Right ventricle myocardium superior (tissue), 1 donor: ENCODE measurements at places on chromosomes 11 and 22.

- DNase-seq = no peak
These were observed 209.5 kb upstream of the E2F8 start for GRCh38 chr11:19450282-19450681.

DNA sequence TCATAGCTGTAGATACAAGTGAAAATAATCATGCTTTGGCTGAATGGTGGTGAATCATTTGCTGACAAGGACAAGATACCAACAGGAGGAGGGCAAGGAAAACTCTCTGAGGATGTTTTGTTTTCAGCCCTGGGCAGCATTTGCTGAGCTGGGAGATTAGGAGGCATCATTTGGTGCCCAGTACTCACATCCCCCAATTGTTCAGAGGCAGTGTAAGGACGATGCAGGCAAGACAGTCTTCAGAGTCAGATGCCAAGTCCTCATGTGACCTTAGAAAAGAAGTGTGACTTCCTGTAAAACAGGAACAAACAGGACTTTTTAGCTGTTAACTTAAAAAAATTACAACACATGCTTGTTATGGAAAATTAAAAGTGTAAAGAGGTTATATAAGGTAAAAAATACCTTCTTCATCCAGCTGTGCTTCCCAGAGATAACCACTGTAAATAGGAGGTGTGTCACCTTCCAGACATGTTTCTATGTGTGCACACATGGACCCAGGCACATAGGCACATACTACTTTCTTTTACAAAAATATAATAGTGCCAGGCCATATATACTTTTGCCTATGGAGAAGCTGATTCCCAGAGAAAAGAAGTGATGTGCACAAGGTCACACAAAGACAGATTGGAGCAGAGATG lies 18.0 kb downstream of the CNTF start:
- DNase-seq = no peak

DNA sequence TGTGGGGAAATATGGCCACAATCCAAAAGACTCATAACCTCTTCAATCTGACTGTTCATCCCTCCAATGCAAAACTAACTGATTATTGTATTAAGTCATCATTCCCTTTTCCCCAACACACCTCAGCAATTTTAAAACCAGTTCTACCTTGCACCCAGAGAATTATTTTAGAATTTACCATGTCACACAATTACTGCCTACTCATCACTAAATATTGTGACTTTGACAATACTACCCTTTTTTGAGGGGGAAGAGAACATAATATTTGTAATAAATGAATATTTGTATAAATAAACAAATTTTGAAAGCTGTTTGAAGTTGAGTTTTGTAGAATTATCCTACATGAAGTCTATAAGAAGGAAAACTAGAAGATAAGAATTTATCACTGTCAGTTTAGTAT lies 28.2 kb upstream of the CALCB start:
- DNase-seq = no peak

DNA sequence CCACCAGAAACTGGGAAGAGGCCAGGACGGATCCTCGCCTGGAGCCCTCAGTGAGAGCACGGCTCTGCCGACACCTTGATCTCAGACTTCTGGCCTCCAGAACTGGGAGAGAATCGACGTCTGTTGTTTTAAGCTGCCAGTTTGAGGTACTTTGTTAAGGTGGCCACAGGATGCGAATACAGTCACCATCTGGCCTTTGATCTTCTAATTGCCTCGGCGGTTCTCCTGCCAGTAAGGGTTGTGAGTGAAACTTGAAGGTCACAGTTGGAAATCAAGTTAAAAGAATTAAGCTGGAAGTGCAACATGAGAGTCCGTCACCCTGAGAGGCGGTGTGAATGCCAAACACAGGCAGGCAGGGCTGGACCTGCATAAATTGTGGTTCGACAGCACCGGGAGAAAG lies 27.9 kb downstream of the PARVB start:
- peak; percentile 39 for DNase-seq

DNA sequence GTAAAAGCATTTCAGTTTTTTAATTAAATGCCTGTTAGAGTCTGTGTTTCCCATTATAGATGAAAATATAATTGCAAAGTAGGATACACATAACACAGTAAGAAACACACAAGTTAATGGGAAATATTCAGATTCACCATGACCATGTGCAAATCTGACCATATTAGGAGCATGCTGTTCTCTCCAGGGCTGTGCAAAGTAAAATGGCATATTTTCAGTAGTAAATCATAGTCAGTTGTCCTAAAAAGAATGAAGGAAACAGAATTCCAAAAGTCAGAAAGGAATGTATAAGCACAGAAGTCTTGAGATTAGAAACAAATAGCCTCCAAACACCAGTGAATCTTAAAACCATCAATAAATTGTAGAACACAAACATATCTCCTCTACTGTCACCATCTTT lies 44.4 kb downstream of the CNTN5 start:
- DNase-seq = no peak

- no peak for DNase-seq
These were observed 56.2 kb downstream of the MICAL3 start for GRCh38 chr22:17968126-17968525.

GRCh38 chr11:47917599-47918369 lies 62.6 kb upstream of the PTPRJ start:
- peak; percentile 86 for DNase-seq

- DNase-seq = no peak
These were observed 7.9 kb downstream of the PNPLA5 start for GRCh38 chr22:43883719-43884415.

GRCh38 chr22:40605761-40606160 lies 30.8 kb downstream of the MRTFA start:
- DNase-seq = no peak

GRCh38 chr11:75655605-75656004 lies 13.2 kb downstream of the MAP6 start:
- DNase-seq = no peak

DNA sequence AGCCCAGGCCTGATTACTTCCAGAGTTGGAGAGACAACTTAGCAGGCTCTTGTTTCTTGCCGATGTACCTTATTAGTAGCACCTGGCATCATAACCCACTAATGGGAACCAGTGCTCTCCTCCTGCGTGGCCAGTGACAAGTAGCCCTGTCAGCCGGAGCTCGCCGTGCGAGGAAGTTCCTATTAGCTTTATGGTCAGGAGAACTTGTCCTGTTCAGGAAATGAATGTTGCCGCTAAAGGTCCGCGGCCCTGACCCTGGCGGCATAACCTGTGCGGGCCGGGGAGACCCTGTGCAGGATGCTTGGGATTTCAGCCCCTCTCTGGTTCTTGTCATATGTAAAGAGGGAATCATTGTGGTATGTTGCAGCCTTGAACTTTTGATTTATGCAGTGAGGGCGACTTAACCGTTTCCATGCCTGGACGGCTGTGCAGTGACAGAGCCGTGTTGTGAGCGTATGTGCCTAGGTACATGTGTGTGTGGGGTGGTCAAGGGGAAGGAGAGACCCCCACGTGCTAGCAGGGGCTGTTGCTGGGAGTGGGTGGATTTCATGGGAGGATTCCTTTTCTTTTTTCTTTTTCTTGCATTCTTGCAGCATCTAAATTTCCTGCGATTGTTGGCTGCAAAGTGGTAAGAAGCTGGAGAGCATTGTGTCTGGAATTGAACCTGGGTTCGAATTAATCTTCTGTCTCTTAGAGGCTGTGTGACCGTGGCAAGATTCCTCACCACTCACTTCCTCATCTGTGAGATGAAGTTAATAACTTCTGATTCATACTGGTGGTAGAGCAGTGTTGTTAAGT lies 15.2 kb downstream of the ZBTB16 start:
- DNase-seq = peak; percentile 60

GRCh38 chr11:35045236-35045820 lies 93.6 kb upstream of the CD44 start:
- no peak for DNase-seq

GRCh38 chr22:20885557-20886323 lies 26.9 kb downstream of the SNAP29 start:
- peak; percentile 85 for DNase-seq

- no peak for DNase-seq
These were observed 131.2 kb downstream of the OSBP2 start for GRCh38 chr22:30825711-30826505.

DNA sequence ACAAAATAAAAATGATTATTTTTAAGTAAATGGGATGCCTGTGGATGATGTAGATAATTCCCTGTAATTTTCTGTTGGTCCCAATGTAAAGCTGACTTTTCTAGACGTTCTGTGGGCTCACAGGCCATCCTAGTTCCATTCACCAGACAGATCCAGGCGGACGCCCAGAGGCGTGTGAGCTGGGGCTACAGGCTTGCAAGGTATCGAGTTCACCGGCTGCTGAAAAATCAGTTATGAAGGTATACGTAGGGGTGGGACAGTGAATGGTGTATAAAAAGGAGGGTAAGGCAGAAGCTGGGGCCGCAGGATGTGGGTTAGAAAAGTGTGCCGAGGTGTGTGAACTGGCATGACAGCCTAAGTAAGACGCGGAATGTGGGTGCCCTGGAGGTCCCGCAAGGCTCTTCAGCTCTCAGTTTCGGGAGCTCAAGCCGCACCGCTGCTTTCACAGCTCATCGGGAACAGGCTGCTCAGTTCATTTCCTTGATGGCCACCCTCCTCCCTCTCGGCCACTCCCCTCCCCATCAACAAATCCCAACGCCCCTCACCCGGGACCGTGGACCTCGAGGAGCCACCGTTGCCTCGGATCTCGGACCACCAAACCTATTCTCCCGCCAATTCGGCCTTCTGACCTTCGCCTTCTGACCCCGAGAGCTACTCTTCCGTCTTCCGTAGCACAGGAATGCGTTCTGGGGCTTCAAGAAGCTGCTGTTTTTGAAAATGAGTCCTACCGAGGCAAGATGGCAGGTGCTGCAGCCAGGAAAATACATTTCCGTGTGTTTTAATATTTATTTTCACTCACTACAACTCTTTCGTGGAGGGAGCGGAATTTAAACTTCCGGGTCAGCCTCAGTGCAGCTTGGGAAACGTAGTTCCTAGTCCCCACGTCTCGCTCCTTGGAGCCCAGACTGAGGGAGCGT lies at the start of gene XNDC1N:
XNDC1N (minus strand) TSS at position 775 of the 917 bp plus-strand sequence. CDS start 5,241 bp downstream, outside the sequence.
- DNase-seq = peak; percentile 58

DNA sequence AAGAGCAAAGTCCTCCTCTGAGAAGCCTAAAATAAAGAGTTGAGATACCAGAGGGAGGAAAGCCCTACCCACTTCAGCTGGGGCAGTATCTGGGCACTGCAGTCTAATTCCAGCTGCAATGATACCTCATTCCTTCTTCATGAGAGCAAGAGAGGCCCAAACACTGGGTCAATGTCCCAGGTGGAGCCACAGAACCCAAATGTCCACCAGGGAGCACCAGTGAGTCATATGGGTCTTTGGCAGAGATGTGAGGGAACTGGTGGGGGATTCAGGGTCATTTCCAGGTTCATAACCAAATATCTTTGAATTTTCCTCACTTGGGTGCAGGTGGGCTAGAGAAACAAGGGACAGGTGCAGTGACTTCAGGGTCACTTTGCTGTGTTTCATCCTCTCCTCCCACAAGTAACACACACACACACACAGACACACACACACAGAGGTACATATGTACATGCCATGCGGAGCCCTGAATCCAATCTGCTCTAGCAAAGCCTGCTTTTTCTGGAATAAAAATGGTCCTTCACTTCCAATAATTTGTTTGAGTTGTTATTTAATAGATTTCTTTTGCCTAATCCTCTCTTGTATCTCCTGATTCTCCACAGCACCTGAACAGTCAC lies 585.4 kb downstream of the SOX6 start:
- peak; percentile 46 for DNase-seq

GRCh38 chr11:112963368-112963955 lies 2.2 kb downstream of the NCAM1 start:
- DNase-seq = no peak

- DNase-seq = no peak
These were observed 50.9 kb downstream of the CWC15 start for GRCh38 chr11:94922321-94923003.

GRCh38 chr11:134566311-134566710 lies 154.3 kb upstream of the B3GAT1 start:
- no peak for DNase-seq

- DNase-seq = peak; percentile 10
These were observed 398.5 kb downstream of the TBC1D22A start for GRCh38 chr22:47160781-47161520.
